ENCODE measurements at places on chromosomes 13 and 19.

- no peak for DNase-seq
These were observed 6.8 kb downstream of the CDX2 start for GRCh38 chr13:27962128-27962841.

DNA sequence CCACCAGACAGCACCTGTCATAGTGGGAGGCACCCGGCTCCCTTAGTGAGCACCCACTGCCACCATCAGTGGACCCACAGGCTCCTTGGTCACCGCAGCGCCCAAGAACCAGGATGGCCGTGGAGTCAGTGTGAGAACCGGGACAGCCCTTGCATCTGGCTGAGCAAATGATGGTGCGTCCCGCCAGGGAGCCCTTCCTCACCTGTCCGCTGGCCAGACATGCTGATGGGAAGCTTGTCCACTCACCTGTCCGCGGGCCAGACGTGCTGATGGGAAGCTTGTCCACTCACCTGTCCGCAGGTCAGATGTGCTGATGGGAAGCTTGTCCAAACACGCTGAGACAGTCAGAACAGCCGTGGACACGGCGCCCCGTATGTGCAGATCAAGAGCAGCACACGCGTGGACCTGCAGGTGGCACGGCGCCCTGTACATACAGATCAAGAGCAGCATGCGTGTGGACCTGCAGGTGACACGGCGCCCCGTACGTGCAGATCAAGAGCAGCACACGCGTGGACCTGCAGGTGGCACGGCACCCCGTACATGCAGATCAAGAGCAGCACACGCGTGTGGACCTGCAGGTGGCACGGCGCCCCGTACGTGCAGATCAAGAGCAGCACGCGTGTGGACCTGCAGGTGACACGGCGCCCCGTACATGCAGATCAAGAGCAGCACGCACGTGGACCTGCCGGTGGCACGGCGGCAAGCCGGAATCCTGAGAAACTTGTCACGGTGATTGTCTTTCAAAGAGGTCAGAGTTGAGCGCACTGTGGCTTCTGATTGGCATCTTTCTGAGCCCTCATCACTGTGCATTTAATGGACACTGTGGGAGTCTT, 40.7 kb upstream of the DCUN1D2 start:
- DNase-seq = no peak

- DNase-seq = peak; percentile 69
These were observed 60.0 kb upstream of the LRCH1 start for GRCh38 chr13:46492946-46493345.

DNA sequence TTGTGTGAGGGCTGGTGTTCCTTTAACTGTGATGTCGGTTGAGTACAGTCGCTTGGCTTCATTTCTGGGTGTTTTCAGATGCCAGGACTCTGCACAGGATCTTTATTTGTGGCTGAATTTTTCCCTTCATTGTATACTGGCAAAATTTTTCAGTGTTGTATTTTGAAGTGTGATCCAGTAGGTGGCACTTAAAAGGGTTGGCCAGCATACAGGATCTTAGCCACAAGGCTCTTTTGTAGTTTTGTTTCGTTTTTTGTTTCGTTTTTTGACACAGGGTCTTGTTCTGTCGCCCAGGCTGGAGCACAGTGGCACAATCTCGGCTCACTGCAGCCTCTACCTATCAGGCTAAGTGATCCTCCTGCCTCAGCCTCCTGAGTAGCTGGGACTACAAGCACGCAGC, 8.7 kb downstream of the FCAR start:
- DNase-seq = no peak

GRCh38 chr19:41226053-41226873, 7.2 kb downstream of the AXL start:
- peak; percentile 96 for DNase-seq

- no peak for DNase-seq
These were observed 346.5 kb downstream of the FOXO1 start for GRCh38 chr13:40319699-40320579.

- DNase-seq = no peak
These were observed 5.0 kb downstream of the U2AF2 start for GRCh38 chr19:55659822-55660221.

DNA sequence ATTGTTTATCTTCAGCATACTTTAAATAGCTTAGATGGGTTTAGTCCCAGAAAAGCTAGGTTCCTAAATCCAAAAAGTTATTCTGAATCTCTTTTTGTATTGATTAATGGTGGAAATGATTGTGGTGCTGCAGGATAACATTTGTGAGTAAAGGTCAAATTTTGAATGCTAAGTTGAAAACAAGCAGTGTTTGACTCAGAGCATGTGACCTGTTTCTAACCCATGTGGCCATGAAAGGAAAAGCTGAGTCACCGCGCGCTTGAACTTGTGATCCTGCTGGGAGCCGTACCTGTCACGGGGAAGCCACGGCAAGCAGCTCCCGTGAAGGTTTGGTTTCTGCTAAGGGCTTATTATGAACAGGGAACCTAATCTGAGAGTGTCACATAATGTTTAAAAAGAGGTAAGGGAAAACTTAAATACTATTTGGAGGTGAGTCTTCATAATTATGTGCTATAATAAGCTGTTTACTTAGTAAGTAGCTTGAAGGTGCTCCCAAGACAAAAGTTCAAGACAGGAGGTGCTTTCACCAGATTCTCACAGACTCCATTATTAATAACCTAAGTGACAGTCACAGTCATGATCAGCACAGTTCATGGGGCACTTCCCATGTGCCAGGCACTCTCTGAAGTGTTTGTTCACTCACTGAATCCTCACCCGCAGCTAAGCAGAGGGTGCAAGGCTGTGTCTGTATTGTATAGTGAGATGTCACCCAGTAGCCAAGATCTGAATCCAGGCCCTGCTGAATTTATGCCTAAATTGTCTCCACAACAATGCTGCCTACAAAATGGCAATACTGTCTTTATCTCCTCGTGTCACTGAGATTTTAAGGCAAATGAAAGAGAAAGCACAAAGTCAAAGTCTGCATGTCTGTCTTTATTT, 286.5 kb downstream of the MYO16 start:
- peak; percentile 95 for DNase-seq

DNA sequence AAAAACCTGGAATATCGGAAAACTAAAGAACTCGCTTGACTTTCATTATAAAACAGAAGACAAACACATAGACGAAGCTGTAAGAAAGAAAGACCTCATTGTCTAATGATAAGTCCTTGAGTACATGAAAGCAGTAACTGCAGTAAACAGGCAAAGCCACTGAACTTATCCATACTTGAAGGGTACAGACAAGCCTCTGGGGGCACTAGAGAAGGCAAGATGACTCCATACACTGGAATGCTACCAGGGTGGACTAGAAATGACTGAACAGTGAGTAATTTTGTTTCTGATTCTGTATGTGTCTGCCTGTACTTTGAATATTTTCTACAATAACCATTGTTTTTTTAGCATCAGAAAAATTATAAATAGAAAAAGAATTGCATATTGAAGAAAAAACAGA, 507.9 kb downstream of the UQCRFS1 start:
- peak; percentile 86 for DNase-seq

DNA sequence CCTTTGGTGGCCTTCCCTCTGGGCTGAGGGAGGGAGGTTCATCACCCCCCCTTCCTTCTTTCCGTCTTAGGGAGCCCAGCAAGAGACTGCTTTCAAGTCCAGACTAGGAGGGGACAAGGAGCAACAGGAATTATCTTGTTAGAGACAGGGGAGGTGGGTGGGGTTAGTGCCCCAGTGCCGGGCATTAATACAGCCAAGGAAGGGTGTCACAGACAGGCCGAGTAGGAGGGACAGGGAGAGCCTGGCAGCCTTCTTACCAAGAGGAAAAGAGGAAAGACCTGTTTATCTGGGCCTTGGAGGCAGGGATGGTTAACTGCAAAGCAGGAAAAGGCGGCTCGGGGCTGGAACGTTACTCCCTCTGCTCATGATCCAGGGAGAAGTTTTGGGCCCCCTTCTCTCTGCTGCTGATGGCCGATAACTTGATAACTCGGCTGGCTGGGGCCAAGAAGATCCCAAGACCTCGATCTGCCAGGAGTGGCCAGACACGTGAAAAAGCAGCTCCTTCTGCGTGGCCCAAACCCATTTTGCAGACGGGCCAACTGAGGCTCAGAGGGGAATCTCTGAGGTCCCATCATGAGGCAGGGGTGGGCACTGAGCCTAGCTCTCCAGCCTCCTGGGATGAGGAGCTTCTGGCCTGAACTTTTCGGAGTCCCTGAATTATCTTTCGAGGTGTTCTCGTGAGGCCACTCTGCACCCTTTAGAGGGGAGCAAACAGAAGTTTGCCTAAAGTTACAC, 79.3 kb downstream of the PTPRS start:
- no peak for DNase-seq

GRCh38 chr19:28609091-28609755, 603.7 kb downstream of the UQCRFS1 start:
- no peak for DNase-seq

GRCh38 chr13:107091861-107092260, 523.9 kb upstream of the ARGLU1 start:
- no peak for DNase-seq

GRCh38 chr13:110168999-110169933, 137.7 kb downstream of the COL4A1 start:
- no peak for DNase-seq

DNA sequence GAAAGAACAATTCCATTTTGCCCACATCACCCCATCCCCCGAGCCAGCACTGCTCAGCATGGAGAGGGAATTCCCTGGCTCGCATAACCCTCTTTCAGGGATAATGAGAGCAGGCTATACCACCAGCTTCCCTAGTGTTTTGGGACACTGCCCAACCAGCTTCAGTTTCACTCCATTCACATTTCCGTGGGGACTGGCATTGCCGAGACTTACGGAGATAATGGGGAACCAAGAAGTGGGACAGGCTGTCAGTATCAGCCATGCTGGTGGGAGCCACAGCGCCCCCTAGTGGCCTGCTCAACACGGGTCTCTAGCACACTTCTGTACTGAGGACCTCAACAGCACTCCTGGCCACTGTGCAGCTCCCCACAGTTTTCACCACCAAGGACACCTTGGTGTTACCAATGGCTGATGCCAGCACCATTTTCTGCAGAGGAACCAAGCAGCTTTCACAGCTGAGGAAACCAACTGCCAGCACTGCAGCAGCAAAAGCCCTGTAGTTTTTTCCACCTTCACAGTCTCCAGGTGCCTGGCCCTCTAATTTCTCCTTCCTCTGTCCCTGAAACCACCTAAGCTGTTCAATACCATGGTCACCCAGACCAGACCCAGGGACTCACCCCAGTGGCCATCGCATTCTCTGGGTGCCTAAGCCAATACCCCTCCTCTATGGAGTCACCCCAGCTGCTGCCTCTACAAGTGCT, 23.7 kb downstream of the SLC6A16 start:
- peak; percentile 67 for DNase-seq

DNA sequence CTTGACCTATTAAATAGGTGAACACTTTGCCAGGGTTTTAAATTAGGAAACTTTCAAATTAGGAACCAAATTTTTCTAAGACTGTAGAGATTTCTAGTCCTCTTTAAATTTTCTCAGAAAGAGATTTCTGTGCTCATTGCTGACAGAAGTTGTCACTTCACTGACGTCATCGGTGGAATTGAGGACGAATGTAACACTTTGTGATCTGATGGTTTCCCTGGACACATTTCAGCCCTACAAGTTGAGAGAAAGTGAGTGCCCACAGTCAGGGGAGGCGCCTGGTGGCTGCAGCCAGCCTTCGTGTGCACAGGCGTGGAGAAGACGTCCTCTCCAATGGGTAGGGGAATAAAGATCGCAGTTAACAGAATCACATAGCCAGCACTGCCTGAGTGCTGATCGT, 396.5 kb upstream of the TSHZ3 start:
- DNase-seq = no peak

GRCh38 chr13:100836711-100837110, 162.1 kb upstream of the TMTC4 start:
- DNase-seq = no peak

GRCh38 chr13:31394506-31394905, 194.7 kb downstream of the B3GLCT start:
- DNase-seq = peak; percentile 70

GRCh38 chr13:96768524-96768923, 225.8 kb downstream of the OXGR1 start:
- DNase-seq = peak; percentile 23

- DNase-seq = no peak
These were observed 3.7 kb upstream of the NOP53 start for GRCh38 chr19:47741544-47742140.

DNA sequence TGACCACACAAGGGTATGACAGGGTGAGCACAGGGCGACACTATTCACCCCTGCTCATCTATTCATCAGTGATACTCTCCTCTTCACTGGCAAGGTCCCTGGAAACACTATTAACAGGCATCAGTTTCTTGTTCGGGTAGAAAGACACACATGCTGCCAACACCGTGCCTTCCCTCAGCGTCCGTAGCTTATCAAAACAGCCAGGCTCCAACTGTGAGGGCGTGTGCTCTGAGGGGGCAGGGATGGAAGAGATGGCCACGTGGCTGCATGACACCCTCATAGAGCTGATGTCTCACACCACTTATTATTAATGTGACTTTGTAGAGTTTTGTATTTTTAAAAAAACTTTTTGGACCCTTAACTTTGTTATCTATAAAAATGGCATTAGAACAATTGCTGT, 160.3 kb downstream of the ITGBL1 start:
- DNase-seq = no peak

DNA sequence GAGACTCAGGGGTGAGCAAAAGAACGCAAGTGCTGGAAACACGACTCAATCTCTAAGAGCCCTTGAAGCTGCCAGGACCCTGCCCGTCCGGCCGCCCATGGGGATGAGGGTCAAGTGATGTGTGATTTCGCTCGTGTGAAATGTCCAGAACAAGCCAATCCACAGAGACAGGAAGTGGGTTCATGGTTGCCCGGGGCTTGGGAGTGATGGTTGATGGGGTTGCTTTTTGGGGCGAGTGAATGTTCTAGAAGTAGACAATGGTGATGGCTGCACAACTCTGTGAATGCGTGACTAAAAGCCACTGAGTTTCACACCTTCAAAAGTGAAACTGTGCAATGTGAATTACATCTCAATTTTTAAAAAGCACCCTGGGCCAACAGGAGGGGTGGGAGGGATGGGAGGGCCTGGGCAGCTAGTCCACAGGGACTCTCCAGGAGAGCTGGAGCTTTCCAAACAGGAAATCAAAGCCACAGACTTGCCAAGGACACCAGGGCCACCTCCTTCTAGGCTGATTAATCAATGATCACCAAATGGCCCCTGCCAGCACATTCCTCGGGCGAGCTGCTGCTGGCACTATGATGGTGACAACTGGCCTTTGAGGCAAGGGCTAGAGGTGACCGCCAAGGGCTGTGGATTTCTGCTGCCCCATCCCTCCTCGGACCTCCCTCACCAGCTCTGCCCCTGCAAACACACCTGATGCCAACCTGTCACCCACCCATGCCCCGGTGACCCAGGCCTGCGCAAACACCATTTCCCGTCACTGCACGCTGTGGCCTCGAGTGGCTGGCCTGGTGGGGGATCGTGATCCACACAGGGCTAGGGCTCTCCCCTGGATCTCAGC, 14.0 kb downstream of the DPP9 start:
- DNase-seq = no peak

- no peak for DNase-seq
These were observed 5.0 kb downstream of the TEAD2 start for GRCh38 chr19:49357186-49357585.

- peak; percentile 92 for DNase-seq
These were observed 72.6 kb upstream of the SERP2 start for GRCh38 chr13:44300895-44301638.

Data from astrocyte of the hippocampus (primary cell).